ENCODE measurements at places on chromosomes 12 and 14.

DNA sequence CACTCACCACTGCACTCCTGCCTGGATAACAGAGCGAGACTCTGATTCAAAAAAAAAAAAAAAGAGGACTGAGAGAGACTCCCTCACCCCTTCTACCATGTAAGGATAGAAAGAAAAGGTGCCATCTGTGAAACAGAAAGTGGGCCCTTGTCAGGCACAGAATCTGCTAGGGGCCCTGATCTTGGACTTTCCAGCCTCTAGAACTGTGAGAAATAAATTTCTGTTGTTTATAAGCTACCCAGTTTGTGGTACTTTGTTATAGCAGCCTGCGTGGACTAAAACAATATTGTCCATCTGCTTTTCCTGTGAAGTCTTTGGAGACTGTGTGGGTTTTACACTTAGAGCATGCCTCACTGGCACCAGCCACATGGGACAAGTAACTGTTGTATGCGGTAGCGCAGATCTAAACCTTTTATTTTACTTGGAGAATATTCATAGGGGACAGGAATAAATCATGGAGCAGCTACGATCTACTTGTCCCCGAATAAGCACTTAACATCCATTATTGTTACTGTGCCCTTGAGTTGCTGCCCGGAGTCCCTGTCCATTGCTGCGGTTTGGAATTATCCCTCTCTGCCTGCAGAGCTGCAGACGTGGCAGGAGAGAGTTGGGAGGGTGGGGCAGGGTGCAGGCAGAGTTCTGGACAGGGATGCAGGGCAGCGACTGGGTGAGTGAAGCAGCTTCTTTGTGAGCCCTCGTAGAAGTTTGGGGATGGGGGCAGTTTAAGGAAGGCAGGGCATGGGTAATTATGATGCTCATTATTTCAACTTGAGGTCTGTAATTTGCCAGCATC lies 52.4 kb upstream of the STON2 start:
- DNase-seq = no peak

- DNase-seq = no peak
Observed at GRCh38 chr12:92452763-92453162, 250.0 kb upstream of the PLEKHG7 start.

DNA sequence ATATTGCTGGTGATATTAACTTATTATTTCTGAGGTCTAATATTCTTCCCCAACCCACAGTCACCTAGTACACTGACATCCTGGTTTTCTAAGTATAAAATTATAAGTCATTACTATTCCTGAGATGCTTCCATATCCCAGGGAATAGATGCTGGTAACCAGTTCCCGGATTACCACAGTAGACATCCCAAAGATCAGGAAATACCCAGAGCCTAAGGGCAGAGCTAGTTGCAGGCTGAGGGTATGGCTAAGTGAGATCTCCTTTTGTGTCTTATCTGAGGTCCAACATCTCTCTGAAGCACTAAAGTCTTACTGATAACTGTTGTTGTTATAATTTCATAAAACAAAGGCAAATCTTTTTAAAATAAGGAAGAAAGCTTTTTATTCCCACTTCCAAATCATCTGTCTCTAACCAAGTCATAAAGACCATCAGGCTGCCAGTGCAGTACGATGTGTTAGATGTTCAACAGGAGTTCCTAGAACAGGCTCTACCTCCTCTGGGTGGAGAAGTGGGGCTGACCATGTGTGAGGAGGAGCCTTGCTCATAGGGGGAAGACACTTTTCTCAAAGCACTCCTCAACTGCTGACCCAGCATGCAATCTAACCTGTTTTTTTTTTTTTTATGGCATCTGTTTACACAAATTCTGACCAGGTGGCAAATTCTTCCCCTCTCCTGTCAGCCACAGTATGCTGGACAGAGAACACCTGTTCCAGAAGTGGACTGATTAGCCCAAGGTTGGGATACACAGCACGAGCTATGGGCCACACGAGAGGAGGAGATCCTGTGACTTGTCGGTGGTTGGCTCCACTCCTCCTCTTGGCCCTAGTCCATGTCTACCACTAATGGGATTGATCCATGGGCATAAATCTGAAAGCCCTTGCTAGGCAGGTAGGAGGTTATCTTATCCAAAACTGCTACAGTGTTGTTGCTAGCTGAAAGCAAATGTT lies 16.1 kb upstream of the GRIP1 start:
- no peak for DNase-seq

GRCh38 chr12:80582431-80582830 lies 125.0 kb upstream of the MYF6 start:
- no peak for DNase-seq

DNA sequence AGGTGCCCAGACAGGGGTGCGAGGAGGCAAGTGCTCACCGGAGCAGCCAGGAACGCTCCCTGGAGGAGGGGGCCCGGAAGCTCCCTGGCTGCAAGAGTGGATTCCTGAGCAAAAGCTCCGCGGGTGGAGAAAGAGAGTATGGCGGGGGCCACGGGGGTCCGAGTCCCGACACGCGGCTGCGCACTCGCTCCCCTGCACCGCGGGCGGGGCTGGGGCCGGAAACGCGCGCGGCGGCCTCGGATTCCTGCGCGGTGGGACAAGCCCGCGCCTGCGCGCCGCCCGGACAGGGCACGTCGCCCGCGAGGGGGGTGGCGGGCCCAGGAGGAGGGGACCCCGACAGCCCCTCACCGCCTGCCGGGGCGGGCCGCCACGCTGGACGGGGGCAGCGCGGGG lies 27.8 kb upstream of the GPR132 start:
- DNase-seq = no peak

DNA sequence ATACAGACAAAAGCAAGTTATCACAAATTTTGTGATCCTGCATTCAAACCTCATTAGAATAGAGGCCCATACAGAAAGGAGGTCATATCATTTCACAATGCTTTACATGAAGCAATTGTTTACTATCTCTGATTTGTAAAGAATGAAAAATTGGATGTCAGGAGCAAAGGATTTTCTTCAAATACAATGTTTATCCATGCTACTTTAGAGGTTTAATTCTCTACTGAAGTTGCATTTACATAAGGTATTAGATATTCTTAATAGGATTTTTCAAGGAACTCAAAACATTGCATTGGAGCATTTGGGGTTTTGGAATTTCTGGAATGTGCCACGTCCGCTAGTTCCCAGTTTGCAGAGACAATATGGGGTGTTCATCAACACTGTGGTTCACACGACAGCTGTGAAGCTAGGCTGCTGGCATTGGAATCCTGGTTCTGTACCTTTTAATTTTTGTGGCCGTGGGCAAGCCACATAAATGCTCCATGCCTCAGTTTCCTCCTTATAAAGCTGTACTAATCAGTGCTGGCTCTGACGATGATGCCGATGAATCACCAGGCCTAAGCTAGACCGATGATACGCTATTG lies 174.8 kb downstream of the APAF1 start:
- DNase-seq = no peak

DNA sequence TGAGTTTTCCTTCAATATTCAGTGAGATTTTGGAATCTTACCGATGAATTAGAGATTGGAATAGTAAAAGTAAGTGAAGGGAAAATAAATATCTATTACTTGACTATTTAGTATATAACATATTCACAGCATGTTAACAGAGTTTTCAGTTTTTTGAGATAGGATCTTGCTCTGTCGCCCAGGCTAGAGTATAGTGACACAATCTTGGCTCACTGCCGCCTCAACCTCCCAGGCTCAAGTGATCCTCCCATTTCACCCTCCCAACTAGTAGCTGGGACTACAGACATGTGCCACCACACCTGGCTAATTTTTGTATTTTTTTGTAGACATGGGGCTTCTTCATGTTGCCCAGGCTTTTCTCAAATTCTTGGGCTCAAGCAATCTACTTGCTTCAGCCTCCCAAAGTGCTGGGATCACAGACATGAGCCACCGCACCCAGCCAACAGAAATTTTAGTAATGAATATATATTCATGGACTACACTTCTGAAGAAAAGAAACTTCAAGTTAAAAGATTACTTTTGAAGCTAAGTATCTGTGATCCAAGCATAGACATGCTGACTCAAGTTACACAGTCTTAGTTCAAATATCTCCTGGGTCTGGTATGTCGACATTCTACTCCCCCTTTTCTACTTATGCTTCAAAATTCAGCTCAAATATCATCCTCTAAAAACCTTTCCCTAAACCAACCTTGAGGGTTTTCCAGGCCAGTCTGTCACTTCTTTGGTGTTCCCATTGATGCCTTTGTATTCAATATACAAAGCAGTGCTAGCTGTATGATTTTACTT lies 13.8 kb downstream of the UBE2N start:
- no peak for DNase-seq

DNA sequence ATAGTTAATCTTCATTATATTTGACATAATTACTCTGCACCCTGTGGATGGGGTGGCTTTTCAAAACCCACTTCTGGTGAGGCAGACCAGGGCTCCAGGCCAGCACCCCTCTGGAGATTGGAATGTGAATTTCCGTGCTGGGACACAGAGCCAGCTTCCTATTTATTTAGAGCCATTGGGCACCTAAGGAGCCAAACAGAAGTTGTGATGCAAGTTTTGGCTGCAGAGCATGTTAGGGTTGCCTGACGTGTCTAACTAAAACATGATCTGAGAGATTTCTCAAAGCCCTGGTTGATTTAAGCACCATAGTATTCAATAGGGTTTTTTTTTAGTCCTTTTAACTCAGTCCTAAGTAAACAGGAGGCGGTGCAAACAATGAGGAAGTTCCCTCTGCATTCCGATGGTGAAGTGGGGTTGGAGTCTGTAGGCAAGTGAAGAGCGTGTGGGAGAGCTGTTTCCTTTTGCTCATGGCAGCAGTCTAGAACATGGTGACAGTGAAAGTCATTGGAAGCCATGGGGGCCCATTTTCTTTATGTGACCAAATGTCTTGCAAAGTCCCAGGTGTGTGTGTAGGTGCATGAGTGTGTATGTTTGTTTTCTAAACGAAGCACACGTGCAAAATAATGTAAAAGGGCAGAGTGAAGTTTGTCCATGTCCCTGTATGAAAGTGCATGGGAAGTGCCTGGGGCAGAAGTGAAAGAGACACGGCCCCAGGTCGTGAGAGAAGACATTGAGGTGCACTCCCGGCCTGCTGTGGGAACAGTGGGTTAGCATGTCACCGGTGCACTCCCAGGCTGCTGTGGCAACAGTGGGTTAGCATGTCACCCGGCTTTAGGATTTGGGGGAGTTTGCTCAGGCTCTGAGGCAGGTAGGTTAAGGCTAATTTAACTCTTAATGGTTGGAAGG lies 117.7 kb downstream of the PRKCH start:
- no peak for DNase-seq

DNA sequence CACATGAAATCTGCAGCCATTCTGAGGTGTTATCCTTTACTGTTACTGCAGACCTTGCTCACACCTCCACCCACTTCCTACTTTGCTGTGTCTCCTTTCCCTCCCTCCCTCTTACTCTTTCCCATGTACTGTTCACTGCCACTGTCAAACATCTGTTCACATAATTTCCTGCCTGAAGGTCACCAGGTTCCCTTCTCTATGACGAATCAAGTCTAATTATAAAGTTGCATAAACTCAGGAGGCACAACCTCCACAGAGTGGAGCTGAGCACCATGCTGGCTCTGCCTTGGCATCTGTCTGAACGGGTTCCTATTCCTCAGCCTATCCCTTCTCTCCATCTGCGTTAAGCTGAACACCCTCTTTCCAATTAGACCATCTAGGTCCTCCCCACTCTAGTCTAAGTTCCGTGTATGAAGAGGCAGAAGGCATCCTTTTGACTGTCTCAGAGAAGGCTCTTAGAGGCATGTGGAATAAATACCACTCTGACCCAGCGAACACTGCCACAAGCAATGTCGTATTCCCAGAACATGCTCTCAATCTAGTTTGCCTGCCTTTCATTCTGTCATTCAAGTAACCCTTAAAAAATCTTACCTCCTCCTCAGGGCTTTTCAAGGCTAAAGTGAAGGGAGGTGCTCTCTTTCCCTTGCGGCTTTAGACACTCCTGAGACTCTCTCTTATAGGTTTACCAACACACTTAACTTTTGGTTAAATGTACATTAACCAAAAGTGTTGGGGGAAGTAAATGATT lies 48.7 kb downstream of the ACADS start:
- no peak for DNase-seq

- DNase-seq = no peak
Observed at GRCh38 chr12:76738824-76739579, 24.9 kb upstream of the ZDHHC17 start.

DNA sequence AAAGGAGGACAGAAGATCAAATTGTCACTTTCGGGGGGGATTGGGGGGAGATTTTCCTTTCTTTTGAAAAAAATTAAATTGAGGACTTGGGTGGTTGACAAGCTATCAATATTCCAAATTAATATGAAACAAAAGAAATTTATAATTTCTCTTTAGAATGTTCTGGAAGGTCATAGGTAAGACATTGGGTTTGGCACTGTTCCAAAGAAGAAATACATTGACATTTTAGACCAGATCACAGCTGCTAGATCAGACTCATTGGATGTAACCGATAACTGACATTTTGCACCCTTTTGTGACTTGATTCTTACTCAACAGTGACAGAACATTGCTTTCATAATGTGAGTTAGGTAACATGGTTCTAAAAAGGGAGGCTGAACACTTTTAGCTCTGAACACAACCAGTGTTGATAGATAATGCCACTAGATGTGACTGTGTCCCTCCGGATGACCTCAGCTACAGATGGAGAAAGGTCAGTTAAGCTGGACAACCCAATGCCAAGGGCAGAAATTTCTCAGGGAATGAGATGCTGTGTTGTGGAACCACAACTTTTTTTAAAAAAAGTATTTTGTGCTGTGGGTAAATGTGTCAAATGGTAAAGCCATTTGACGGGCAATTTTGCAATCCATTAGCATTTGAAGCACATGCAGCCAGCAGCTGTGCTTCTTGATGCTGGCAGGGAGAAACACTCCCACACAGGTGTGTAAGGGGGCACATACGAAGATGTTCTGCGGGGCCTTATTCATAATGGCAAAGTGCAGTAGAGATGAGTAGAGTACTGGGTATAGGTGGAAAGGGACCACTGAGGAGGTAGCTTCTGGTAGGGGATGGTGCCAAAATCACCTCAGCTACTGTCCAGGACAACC lies 62.9 kb downstream of the RFX4 start:
- no peak for DNase-seq

GRCh38 chr14:54647378-54647777 lies 80.5 kb downstream of the SAMD4A start:
- DNase-seq = no peak

DNA sequence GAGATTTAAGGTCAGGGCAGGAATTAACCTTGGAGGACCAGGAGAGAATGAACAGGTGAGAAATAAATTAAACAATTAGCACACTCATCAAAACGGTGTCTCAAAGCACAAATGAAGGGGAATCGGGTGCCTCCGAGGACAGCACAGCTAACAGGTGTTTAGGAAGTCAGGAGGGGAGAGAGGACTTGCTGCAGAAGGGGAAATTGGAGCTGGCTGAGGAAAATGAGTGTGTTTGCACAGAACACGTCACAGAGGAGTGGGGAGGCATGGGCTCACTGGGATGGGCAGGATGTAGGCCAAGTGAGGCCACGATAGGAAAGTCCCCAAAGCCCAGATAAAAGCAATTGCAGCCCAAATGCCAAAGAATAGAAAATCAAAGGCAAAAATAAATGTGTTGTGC lies 121.7 kb downstream of the ZNF664 start:
- no peak for DNase-seq

All from HS-5 (cell line).